Adrenal gland (tissue), 19 donors: ENCODE measurements at places on chromosomes 3 and 15. TPM values are rescaled to one million over a fixed set of nuclear protein-coding genes. Genes with fewer than 3 reads are reported as not detected.

CFAP20DC gene
- polyA plus RNA-seq, result 0.64 TPM

ACKR4 gene
- 1.6 TPM for polyA plus RNA-seq

ABHD17C gene
- polyA plus RNA-seq, result 2.1 TPM

DNA sequence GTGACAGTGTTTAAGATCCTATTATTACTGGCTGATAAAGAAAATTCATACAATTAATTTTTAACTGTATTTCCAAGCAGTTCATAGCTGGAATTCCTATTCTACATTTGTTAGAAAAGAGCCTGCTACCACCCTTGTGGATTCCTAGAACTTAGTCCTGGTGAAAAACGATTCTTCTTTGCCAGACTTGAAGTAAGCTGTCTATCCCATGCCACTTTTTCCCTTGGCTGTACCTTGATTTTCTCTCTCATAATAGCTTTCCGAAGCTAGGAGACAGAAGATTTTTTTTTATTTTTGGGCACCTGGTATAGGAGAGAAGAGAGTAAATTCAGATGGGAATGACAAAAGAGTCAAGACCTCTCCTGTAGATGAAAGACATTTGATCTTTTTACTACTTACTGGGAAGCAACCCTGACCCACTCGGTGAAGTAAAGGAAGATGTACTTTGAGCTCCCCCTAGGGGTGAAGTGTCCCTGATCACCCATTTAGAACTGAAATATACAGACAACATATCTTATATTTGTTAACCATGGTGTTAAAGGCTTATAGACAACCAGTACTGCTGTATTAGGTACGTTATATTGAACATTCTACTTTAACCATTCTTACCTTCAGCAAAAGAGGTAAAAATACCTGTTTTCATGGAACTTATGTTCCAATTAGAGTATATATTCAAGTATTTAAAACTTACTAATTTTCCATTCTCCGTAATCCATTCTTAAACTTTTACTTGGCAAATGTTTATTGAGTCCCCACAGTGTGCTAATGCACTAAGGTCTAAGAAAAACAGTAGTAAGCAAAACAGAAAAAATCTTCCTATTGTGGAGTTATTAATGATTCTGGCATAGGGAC is 36.2 kb upstream of the C3orf38 start:
- H3K27me3 ChIP-seq, result no peaks in the 10 kb centered on the region
- no peak overlapping the region for H3K4me3 ChIP-seq
- H3K4me1 ChIP-seq, result no peaks in the 10 kb centered on the region
- no peak overlapping the region for H3K27ac ChIP-seq

DNA sequence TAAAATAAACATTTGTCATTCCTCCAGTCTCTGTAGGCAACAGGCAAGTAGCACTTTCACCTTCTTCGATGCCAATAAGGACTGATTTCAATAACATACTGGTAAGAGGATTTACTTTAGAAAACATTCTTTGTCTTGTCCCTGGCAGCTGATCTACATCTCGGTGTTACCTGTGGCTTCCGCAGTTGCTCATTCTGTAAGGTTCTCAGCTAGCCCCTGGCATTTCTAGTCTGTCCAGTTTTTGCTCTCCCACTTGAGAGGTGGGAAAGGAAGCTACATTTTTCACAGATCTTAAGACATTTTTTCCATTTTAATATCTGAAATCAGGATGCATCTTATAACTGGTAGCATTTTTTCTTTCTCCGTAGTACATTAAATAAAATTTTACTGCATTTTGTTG is 19.7 kb upstream of the MAP6D1 start:
- H3K27ac ChIP-seq, result no peak overlapping the region
- no peak overlapping the region for H3K4me3 ChIP-seq
- H3K27me3 ChIP-seq, result no peaks in the 10 kb centered on the region
- no peak for DNase-seq

TEX55 gene
- polyA plus RNA-seq, result not detected

- H3K4me3 ChIP-seq, result no peak overlapping the region
- no peak overlapping the region for H3K27ac ChIP-seq
- H3K4me1 ChIP-seq, result peaks cover 17% of the 10 kb centered on the region
- DNase-seq, result no peak
- peaks cover 79% of the 10 kb centered on the region for H3K27me3 ChIP-seq
- H3K36me3 ChIP-seq, result no peaks in the 10 kb centered on the region
Measured at GRCh38 chr3:27729325-27729724, 7.2 kb upstream of the EOMES start.

GRCh38 chr3:69558912-69559311 is 173.0 kb upstream of the FRMD4B start:
- H3K4me1 ChIP-seq, result peaks cover 4% of the 10 kb centered on the region
- no peaks in the 10 kb centered on the region for H3K36me3 ChIP-seq
- no peaks in the 10 kb centered on the region for H3K27me3 ChIP-seq
- H3K4me3 ChIP-seq, result no peak overlapping the region
- DNase-seq, result peak; percentile 72

CEMIP gene
- polyA plus RNA-seq, result 0.20 TPM

- H3K4me3 ChIP-seq, result no peak overlapping the region
- H3K27me3 ChIP-seq, result no peaks in the 10 kb centered on the region
- no peaks in the 10 kb centered on the region for H3K4me1 ChIP-seq
- no peak overlapping the region for H3K27ac ChIP-seq
- no peak for DNase-seq
Measured at GRCh38 chr3:151265866-151266265, 12.5 kb downstream of the P2RY14 start.

LACTB gene
- 68.2 TPM for polyA plus RNA-seq

SEMA6D gene
- 2.8 TPM for polyA plus RNA-seq

- no peaks in the 10 kb centered on the region for H3K36me3 ChIP-seq
- H3K4me1 ChIP-seq, result no peaks in the 10 kb centered on the region
- no peak for DNase-seq
- no peak overlapping the region for H3K27ac ChIP-seq
- no peak overlapping the region for H3K4me3 ChIP-seq
Measured at GRCh38 chr3:169478566-169479313, 184.8 kb downstream of the MECOM start.

DNA sequence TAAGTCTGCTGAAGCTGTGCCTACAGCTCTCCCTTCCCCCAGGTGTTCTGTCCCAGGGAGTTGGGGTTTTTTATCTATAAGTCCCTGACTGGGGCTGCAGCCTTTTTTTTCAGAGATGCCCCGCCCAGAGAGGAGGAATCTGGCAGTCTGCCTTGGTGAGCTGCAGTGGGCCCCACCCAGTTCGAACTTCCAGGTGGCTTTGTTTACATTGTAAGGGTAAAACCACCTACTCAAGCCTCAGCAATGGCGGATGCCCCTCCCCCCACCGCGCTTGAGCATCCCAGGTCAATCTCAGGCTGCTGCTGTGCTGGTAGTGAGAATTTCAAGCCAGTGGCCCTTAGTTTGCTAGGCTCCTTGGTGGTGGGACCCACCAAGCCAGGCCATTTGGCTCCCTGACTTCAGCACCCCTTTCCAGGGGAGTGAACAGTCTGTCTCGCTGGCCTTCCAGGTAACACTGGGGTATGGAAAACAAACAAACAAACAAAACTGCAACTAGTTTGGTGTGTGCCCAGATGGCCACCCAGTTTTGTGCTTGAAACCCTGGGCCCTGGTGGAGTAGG is 189.4 kb downstream of the MFSD1 start:
- DNase-seq, result no peak
- no peaks in the 10 kb centered on the region for H3K4me1 ChIP-seq
- no peak overlapping the region for H3K4me3 ChIP-seq
- H3K27me3 ChIP-seq, result no peaks in the 10 kb centered on the region
- no peak overlapping the region for H3K27ac ChIP-seq

GRCh38 chr3:4079339-4080195 is 223.6 kb upstream of the SETMAR start:
- H3K4me1 ChIP-seq, result no peaks in the 10 kb centered on the region
- H3K27ac ChIP-seq, result no peak overlapping the region
- no peak overlapping the region for H3K4me3 ChIP-seq
- H3K27me3 ChIP-seq, result no peaks in the 10 kb centered on the region
- no peaks in the 10 kb centered on the region for H3K36me3 ChIP-seq

PEX5L gene
- polyA plus RNA-seq, result 0.03 TPM

DNA sequence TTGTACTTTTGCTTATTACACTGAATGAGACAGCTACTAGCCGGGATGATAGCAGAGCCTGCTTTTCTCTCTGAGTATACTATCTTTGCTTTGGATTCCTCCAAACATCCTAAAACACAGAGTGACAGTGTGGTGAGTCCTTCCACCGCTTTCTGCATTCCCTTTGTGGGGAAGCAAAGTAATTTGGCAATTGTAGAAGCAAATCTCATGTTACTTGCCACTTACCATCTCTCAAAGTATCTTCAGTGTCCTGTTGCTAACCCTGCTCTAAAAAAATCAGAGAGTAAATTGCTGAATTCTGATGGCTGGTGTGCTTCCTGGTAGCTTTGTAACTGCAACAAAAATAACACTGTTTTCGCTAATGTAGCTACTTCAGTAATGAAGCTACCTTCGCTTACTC is 92.4 kb upstream of the LRRFIP2 start:
- H3K36me3 ChIP-seq, result no peaks in the 10 kb centered on the region
- no peak overlapping the region for H3K27ac ChIP-seq
- H3K4me1 ChIP-seq, result peaks cover 5% of the 10 kb centered on the region

GRCh38 chr15:69665641-69666111 is 213.1 kb downstream of the RPLP1 start:
- H3K36me3 ChIP-seq, result no peaks in the 10 kb centered on the region
- H3K4me3 ChIP-seq, result no peak overlapping the region
- no peak overlapping the region for H3K27ac ChIP-seq
- no peak for DNase-seq
- H3K27me3 ChIP-seq, result no peaks in the 10 kb centered on the region

- no peaks in the 10 kb centered on the region for H3K27me3 ChIP-seq
- peaks cover 5% of the 10 kb centered on the region for H3K4me1 ChIP-seq
- no peaks in the 10 kb centered on the region for H3K36me3 ChIP-seq
- no peak overlapping the region for H3K27ac ChIP-seq
Measured at GRCh38 chr3:121542924-121543323, 2.9 kb downstream of the POLQ start.

ANKUB1 gene
- not detected for polyA plus RNA-seq

C3orf70 gene
- polyA plus RNA-seq, result 0.64 TPM

DNA sequence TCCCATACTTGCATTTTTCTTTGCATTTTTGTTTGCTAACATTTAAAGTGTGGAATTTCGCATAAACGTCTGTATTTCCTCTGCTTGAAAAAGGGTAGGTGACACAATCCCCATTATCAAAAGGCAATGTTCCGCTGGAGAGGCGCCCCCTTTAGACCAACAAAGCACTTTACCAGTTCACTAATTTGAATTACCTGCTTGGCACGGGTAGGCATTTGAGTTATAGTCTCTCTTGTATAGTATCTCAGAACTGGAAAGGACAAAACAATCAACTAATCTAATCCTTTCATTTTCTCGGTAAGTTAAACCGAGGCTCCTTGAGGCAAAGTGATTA is 775 bp upstream of the CCDC39 start:
- peak overlapping the region; percentile 66 for H3K4me3 ChIP-seq
- peak overlapping the region; percentile 30 for H3K27ac ChIP-seq
- peaks cover 19% of the 10 kb centered on the region for H3K4me1 ChIP-seq
- peaks cover 5% of the 10 kb centered on the region for H3K27me3 ChIP-seq

GRCh38 chr3:5002871-5003247 is 23.6 kb downstream of the BHLHE40 start:
- H3K36me3 ChIP-seq, result no peaks in the 10 kb centered on the region
- no peak overlapping the region for H3K27ac ChIP-seq
- H3K27me3 ChIP-seq, result no peaks in the 10 kb centered on the region
- no peak for DNase-seq

DNA sequence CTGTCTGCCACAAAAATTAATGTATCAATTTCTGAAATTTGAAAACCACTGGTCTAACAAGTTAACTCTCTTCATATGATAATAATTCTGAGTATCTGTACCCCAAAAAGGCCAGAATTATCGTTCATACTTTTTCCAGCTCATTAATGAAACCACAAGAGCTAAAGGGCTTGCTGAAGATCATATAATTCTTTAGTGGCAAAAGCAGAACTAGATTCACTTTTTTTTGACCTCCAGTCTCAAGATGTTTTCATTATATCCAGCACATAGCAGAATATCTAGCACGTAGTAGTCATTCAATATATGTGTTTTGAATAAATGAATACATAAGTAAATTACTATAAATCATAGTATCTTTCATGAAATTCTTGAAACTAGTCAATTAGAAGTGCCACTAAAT is 246.7 kb upstream of the KCNH8 start:
- no peak for DNase-seq
- H3K27me3 ChIP-seq, result no peaks in the 10 kb centered on the region
- H3K4me3 ChIP-seq, result no peak overlapping the region
- no peaks in the 10 kb centered on the region for H3K4me1 ChIP-seq

- no peak overlapping the region for H3K27ac ChIP-seq
- no peaks in the 10 kb centered on the region for H3K36me3 ChIP-seq
- no peaks in the 10 kb centered on the region for H3K4me1 ChIP-seq
- no peak overlapping the region for H3K4me3 ChIP-seq
- no peaks in the 10 kb centered on the region for H3K27me3 ChIP-seq
Measured at GRCh38 chr3:144073698-144074097, 102.1 kb downstream of the DIPK2A start.

DNA sequence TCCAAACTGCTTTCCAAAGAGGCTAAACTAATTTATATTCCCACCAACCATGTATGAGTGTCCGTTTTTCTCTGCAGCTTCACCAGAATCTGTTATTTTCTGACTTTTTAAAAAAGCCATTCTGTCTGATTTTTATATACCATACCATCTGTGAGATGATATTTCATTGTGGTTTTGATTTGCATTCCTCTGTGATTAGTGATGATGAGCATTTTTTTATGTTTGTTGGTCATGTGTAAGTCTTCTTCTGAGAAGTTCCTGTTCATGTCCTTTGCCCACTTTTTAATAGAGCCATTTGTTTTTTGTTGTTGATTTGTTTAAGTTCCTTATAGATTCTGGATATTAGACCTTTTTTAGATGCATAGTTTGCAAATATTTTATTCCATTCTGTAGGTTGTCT is 179.4 kb upstream of the ALCAM start:
- H3K4me1 ChIP-seq, result no peaks in the 10 kb centered on the region
- no peaks in the 10 kb centered on the region for H3K27me3 ChIP-seq
- H3K4me3 ChIP-seq, result no peak overlapping the region
- H3K27ac ChIP-seq, result no peak overlapping the region
- H3K36me3 ChIP-seq, result no peaks in the 10 kb centered on the region

- H3K36me3 ChIP-seq, result no peaks in the 10 kb centered on the region
- no peaks in the 10 kb centered on the region for H3K27me3 ChIP-seq
- H3K27ac ChIP-seq, result no peak overlapping the region
- H3K4me1 ChIP-seq, result no peaks in the 10 kb centered on the region
- H3K4me3 ChIP-seq, result no peak overlapping the region
- no peak for DNase-seq
Measured at GRCh38 chr3:78900880-78901279, 866.9 kb downstream of the ROBO1 start.

DNA sequence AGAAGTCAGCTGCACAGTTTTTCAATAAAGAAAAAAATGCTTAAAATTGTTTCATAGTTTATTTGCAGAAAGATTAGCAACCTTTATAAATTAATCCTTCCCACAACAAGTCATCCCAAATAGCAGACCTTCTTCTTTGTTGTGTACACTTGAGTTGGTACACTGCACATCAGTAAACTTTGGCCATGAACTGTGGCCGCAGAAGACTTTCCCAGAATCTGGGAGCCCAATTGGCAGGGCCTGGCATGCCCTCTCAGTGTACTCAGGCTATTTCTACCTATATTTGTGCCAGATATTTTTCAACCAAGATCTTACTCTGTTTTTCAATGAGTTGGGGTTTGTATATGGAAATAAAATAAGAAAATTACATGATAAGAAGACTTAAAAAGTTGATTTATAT is 133.1 kb downstream of the DIPK2A start:
- H3K4me1 ChIP-seq, result no peaks in the 10 kb centered on the region
- no peaks in the 10 kb centered on the region for H3K36me3 ChIP-seq
- no peaks in the 10 kb centered on the region for H3K27me3 ChIP-seq
- no peak for DNase-seq
- H3K27ac ChIP-seq, result no peak overlapping the region

GRCh38 chr3:3191675-3192285 is 12.3 kb upstream of the CRBN start:
- no peaks in the 10 kb centered on the region for H3K36me3 ChIP-seq
- no peak for DNase-seq
- H3K27me3 ChIP-seq, result no peaks in the 10 kb centered on the region
- no peak overlapping the region for H3K4me3 ChIP-seq
- no peaks in the 10 kb centered on the region for H3K4me1 ChIP-seq

MST1 gene
- polyA plus RNA-seq, result 7.5 TPM

TMEM41A gene
- polyA plus RNA-seq, result 56.8 TPM
